ENCODE measurements at places on chromosomes 12 and 14.

- DNase-seq, result no peak
These were observed 83.6 kb downstream of the PPFIBP1 start for GRCh38 chr12:27607591-27607990.

DNA sequence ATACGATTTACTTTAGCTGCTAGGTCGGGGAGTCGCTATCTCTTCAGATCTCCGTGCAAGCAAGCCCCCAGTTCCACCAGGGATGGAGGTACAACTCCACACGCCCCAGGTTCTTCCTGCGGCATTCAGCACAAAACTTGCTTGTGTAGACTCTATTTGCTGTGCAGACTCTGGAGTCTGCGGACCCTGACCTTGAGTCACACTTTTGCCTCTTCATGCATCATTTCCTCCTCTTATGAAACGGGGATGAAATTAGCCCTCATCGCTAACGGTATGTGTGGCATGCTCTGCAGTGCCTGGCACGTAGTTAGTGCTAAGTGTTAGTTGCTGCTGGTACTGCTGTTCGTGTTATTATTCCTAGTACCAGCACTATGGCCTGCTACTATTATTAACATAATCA is 84.4 kb downstream of the TMEM132D start:
- no peak for DNase-seq

GRCh38 chr14:46322730-46323403 is 328.7 kb downstream of the RPL10L start:
- no peak for DNase-seq

- no peak for DNase-seq
These were observed 44.2 kb downstream of the TMX1 start for GRCh38 chr14:51284241-51284640.

DNA sequence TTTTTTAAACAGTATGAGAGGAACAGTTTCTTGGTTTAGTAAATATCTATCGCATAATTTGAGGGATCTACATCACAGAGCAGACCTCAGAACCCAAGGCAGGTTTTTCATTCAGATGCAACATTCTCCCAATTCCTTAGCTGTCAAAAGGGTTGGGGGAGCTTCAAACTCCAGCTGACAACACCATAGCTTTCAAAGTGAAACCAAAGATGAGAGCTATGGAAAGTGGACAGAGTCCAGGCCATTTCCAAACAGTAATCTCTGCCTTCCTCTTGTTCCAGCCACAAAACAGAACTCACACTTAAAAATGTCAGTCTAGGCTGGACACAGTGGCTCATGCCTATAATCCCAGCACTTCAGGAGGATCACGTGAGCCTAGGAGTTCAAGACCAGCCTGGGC is 87.8 kb downstream of the SPRING1 start:
- no peak for DNase-seq

- no peak for DNase-seq
These were observed 11.4 kb upstream of the NOPCHAP1 start for GRCh38 chr12:104974626-104975290.

DNA sequence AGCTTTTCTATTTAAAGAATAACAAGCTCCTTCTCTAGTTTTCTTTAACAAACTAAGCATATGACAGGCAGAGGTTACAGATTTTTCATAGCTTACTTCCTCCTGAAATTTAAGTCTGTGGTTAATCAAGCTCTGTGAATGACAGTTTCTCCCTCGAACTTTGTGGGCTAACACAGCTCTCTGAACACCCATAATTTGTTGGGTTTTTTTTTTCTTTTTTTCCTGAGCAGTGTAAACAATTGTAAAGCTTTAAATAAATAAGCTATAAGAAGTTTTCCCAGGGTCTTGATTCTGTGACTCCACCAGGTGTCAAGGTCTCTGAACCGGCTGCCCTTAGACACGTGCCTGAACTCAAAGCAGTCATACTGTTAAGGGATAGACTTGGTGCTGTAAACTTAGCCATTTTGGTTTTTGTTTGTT is 128.1 kb upstream of the AMIGO2 start:
- no peak for DNase-seq

DNA sequence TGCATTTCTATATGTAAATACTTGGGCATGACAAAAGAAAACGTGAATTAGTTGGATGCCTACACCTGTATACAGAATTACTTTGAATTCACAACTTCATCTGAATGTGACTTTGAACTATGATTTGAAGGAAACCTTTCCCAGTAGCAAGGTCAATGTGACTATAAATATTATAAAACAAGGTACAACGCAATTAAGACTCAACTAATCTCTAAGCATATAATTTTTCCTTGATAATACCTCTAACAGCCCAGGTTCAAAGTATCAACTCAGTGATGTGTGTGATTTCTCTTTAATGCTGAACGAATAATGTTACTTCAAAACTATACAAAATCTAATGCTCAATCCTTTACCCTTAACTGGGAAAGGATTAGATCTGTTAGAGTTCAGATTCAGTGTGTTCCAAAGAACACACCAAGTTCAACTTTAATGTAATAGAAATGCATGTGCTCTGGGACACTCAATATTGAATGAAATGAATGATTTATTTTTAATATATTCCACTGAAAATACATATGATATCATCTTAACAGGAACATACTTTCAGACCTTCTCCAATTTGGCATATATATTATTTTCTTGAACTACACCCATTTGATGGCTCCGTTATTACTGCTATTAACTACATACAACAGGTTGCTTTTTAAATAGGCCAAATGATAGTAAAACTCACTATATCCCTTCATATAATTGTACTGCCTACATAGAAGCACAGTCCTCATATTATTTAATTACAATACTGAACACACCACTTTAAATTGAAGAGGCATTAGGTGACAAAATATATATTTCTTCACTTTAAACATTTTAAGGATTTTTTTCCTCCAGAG is 40.1 kb upstream of the MTERF2 start:
- DNase-seq, result no peak

DNA sequence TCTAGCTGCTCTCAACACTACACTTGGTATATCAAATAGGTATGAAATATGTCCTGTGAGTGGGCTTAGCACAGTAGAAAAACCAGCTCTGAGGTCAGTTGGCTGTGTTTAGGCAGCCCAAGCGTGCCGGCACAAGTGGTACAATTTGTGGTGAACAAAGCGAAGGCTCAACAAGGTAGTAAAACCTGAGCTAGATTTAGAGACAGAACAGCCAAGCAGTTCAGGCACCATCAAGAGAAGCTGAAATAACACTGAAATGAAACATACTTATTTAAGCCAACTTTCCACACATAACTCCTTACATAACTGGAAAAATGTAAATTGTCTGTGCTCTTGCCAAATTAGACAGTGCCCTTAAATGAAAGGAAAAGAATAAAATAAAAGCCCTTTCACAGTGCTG is 596.8 kb upstream of the FBXO33 start:
- no peak for DNase-seq

GRCh38 chr12:12813120-12814101 is at the start of gene DDX47:
TSS of gene DDX47 (plus strand) at chr12:12813346. CDS start at chr12:12813368, 22 bp downstream.
- DNase-seq, result peak; percentile 98

GRCh38 chr14:22536853-22537338 is 52.1 kb downstream of the DAD1 start:
- DNase-seq, result peak; percentile 57

DNA sequence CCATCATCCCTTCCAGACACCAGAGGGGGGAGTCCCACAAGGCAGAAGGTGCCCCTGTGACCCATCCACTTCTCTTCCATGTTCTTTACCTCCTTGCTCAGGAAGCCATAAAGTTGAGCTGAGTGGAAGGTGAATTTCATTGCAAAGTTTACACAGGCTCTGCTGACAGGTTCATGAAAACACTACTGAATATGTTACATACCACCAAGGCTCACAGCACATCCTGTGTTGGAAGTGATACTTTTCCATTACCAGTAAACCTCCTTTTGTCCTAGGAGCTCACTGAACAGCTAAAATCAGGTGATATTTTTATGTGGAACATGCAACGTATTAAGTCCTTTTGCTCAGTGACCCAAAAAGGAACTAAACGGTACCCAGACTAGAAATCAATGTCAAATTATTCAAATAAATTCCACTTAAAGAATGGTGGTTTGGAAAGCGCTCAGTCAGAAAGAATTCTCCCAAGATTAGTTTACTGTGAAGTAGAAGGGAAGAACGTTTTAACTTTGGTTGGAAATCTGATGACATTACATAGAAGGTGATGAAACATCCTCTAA is 196.2 kb upstream of the NUDT4 start:
- no peak for DNase-seq

DNA sequence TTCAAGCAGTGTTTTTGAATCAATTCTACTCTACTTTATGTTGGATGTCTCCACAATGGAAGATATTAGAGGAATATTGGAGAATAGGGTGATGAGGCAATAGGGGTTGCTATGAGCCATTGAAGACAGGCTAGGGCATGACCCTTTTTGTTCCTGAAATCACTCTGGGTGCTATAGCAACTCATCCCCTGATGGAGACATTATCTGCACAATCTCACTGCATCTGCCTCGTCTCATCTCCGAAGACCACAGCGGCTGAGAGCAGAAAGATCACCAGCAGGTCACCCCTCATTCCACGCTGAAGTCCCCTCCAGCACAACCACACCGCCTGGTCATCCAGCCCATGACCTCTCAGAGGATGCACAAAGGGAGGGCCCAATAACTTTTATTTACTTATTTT is 150.4 kb upstream of the TMEM132C start:
- DNase-seq, result no peak

DNA sequence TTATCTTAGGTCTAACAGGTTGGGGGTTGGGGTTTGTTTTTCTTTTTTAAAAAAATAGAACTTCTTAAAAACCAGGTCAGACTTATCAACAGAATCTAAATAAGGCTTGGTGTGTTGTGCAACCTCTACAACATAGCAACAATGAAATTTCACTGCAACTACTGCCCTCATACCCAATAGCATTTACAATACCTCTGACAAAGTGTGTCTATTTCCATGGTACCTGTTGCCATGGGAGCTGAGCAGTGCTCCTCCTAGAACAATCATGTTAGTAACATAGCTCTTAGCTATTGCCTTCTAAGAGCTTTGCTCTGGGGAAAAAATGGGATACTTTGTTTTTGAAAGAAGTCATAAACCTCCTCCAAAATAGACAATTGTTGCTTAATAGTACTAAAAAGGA is 103.3 kb upstream of the CCDC175 start:
- no peak for DNase-seq

GRCh38 chr14:20409226-20409625 is 4.1 kb downstream of the TEP1 start:
- DNase-seq, result no peak

DNA sequence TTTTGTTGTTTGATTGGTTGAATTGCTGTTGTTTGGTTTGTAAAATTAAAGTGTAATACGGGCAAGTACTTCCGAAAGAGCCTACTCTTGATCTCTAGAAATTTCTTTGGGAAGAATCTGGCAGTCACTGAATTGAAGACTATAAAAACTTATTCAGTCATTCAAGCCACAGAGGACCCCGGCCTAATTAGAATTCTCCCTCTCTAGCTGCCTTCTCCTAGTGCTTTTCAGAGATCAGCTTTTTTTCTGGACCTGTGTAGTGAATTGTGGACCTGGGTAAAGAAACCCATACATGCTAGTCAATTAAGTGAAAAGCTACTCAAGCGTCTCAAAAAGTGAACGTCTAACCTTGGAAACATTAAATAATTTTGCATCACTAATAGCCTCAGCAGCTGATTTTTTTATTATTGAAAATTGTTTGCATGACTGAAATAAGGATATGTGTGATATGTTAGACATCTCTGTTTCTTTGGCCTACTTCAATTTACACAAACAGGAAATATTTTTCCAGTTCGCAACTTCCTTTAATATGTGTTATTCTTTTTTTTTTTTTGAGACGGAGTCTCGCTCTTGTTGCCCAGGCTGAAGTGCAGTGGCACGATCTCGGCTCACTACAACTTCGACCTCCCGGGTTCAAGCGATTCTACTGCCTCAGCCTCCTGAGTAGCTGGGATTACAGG is 27.2 kb downstream of the EFCAB11 start:
- no peak for DNase-seq

DNA sequence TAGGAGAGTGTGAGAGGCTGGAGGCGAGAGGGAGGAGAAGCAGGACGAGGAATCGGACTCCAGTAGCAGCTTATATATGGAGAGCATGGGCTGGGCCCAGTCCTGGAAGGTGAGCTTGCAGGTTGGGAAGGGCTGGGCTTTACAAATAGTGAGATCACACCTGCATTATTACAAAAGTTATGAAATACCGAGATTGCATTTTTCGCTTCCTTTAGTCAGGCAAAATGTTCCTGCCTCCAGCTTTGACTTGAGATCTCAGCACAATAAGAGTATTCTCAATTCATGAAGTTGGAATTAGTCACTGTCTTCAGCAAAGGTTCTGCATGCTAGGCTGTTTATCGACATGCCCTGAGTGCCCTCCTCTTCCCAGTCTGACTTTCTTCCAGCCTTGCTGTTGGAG is at the start of gene KRT6B:
KRT6B (minus strand) TSS at position 46 of the 400 bp plus-strand sequence. CDS start 68 bp downstream, outside the sequence.
- DNase-seq, result no peak

GRCh38 chr12:10558301-10558700 is 52.6 kb downstream of the EIF2S3B start:
- no peak for DNase-seq

- DNase-seq, result no peak
These were observed 1069.1 kb upstream of the SEL1L start for GRCh38 chr14:82602794-82603193.

DNA sequence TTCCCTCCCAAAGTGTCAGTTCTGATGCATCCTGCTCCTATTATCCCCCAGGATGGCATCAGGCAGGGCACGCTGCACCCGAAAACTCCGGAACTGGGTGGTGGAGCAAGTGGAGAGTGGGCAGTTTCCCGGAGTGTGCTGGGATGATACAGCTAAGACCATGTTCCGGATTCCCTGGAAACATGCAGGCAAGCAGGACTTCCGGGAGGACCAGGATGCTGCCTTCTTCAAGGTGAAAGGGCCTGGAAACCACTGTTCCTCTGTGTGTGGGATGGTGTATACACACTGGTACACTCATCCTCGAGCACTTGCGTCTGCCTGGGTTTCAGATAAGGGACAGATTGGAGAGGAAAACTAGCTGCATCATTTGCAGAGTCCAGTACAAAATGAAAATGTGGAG is 1.0 kb downstream of the IRF9 start:
- DNase-seq, result no peak

GRCh38 chr12:75658901-75659823 is 147.8 kb upstream of the KRR1 start:
- no peak for DNase-seq

GRCh38 chr14:71049435-71050133 is 142.3 kb downstream of the PCNX1 start:
- no peak for DNase-seq

DNA sequence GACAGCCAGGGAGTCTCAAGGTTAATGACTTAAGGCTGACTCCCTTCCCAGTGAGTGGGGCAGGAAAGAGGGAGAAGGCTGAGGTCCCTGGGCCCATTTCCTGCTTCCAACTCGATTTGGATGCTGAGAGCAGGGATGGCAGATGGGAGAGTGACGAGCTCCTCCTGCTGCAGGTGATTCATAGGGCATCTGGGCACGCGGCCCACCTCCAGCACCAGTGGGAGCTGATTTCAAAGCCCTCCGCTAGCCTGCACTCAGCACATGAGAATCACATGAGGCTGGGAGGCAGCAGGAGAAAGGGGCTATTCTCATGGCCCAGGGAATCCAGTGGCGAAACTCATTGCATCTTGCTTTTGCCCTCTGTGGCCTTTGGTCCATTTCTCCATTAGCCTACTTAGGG is 90.8 kb downstream of the SSPN start:
- no peak for DNase-seq
